Ammon's horn (tissue), 1 donor: ENCODE measurements at places on chromosomes 2 and 18.

- DNase-seq, result no peak
These were observed 29.0 kb upstream of the MAPRE3 start for GRCh38 chr2:26941486-26941885.

GRCh38 chr2:224572338-224572737, 12.8 kb downstream of the CUL3 start:
- DNase-seq, result no peak

- DNase-seq, result no peak
These were observed 134.8 kb downstream of the RAPGEF4 start for GRCh38 chr2:172870396-172870795.

GRCh38 chr2:177058747-177059146, 153.8 kb upstream of the HNRNPA3 start:
- DNase-seq, result no peak

DNA sequence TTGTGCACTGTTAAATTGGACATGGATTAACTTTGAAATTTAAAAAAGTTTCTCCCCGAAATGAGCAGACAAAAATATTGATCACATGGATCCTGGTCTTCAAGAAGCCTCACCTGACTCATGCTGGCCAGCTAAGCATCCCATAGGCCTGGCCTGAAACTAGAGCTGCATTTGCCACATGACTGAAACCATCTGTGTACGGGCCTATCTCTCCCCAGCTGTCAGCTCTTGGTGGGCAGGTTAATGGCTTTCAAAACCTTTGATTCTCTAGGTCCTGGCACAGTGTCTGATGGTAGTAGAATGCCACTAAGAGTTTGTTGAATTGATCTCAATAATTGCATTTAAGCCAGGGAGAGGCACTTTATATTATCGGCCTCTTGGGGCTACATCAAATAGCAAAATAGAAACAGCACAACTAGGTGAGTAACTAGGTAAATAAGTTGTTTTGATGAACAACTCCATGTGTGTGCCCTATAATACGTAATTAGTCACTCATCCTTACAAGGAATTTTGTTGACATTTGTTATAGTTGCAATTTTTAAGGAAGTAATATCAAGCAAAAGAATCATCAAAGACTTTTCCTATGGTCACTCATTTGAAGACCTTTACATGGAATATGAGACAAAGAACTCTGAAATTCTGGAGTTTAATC, 251.1 kb downstream of the SP3 start:
- DNase-seq, result no peak

- no peak for DNase-seq
These were observed 267.1 kb downstream of the TSN start for GRCh38 chr2:122022531-122022930.

DNA sequence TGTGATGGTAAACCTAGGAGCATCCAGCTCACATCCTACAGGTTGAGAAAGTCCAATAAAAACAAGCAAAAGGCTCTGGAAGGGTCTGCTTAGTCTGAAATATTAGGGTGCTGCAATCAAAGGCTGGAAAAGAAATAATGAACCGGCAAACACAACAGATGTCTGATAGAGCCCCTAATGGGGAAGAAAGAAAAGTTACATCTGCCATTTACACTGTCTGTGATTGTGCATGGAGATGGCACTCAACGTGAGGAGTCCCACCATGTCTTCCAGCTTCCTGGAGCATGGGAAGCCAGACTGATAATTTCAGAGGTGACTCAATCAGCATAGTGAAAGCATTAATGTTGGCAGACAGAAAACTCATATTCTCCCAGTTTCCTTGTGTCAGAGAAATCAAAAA, 307.8 kb downstream of the EPHA4 start:
- DNase-seq, result no peak

DNA sequence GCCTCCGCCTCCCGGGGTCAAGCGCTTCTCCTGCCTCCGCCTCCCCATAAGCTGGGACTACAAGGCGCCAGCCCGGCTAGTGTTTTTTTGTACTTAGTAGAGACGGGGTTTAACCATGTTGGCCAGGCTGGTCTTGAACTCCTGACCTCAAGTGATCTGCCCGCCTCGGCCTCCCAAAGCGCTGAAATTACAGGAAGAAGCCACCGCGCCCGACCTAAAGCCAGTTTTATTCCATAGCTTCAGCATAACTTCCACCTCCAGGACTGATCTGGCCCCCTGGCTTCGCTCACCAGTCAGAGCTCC, 783 bp upstream of the TXNL4A start:
- no peak for DNase-seq

DNA sequence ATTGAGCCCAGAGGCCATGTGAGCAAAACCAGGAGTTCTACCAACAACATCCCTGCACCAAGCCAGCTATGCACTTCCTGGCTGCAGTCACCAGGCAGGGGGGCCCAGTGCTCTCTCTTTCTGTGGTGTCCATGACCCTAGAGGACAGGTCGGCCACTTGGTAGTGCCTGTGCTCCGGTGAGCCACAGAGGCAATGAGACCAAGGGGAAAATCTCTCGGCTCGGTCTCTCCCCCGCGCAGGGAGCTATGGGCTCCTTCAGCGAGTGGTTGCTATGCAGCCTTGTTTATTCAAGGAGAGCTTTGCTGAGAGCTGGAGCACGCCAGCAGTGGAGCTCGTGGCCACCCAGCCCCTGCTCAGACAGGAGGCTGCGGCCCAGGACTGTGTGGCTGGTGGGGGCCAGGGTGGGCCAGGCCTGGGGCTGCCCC, at the start of gene TOGARAM2:
Gene TOGARAM2 (plus strand): TSS at position 283 of the 426 bp plus-strand sequence. CDS start 13,537 bp downstream, outside the sequence.
- DNase-seq, result peak; percentile 73

DNA sequence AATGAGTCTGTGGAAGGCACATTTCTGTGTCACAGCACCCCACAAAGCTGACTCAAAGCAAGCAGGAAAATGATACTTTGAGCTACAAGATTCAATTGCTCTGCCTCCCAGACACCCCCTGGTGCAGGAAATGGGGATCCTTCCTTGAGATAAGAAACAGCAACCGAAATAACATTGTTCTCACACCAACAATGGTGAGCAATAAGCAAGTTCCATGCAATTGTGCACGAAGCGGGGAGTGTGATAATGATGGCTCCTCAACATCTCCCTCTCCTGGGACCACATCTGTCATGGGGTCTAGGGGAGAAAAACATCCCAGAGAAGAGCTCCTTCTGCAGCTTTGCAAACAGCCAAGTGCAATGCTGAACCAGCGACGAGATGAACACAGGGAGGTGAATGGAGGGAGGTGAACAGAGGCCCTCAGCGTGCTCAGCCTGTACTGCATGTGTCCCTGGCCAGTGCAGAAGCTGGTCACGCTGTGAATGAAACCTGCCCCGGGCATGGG, 67.7 kb downstream of the PDCL3 start:
- DNase-seq, result no peak

DNA sequence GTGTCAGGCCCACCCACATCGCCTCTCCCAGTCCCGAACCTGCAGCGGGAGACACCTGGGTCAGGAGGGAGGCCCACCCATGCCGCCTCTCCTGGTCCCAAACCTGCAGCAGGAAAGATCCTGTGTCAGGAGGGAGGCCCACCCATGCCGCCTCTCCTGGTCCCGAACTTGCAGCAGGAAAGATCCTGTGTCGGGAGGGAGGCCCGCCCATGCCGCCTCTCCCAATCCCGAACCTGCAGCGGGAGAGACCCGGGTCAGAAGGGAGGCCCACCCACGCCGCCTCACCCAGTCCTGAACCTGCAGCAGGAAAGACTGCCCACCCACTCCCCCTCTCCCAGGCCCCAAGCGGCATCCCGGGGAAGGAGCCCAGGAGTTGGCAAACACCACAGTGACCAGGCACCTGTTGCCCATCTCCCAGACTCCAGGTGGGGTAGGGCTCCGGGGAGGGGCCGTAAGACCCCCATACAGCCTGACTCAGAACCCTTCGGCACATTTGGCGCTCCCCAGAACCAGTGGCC, 7.8 kb downstream of the SLC66A2 start:
- no peak for DNase-seq

DNA sequence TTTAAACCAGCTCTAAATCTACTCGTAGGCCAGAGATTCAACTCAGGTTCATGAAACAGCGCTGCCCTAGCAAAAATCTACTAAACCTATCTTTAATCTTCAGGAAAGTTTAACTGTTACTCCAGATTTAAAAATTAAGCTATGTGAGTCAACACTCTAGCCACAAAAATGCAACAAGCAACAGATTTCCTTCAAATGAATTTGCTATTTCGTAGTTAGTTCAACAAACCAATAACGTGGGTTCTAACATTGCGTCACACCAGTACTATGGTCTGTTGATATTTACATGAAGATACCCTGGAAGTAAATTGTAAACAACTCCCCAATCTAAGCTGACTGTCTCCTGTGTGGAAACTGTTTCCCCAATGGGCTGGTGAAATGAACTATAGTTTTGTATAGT, 71.2 kb downstream of the FIGN start:
- no peak for DNase-seq

DNA sequence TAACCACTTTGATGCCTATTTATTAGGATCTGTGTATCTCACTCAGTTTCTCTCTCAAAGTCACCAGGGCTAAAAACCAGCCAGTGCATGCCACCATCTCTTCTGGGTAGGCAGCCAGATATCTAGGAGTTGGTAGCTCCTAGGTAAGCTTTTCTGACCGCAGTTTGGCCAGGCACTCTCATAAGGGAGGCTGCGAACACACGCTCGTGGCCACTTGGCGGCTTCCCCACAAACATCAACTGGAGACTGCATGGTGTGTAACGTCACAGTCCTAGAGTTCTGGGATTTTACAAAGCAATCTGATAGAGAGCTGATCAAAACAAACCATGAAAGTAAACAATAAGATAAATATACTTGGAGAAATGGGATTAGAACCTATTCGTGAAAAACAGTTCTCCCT, 424.3 kb upstream of the ACVR2A start:
- no peak for DNase-seq

DNA sequence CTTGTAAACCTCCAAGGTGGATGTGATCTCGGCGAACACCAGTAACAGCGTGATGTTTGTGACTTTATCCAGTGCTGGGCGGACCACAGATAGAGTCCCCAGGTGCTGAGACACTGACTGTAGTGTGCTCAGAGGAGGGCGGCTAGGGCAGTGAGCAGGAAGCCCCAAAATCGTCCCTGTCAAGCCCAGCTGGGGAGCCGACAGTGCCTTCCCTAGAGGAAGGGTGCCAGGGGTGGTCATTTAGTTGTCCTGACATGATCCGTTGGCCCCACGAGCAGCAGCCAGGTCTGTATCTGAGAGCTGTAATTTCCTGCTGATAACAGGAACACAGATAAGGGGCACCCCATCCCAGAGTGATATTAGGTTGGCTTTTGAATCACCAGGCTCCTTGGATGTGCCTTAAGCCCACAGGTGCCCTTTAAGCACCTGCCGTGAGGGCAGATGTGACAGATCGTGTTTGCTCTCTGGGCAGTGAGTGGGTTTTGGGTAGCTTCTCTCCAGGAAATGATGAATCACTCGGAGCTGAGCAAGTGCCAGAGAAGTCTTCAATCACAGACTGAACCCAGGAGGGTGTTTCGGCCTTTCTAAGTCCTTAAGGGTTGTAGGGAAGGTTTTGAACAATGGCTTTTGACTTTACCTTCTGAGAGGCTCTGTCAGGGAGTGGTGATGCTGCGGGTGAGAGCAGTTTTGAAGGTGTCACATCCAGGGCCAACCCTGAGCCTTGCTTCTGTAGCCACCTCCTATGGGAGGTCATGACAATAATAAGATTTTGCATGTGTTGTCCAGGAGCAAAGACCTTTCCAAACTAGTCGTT, 7.7 kb downstream of the LPIN1 start:
- DNase-seq, result no peak

GRCh38 chr2:217694291-217694690, 308.5 kb downstream of the TNS1 start:
- DNase-seq, result no peak

- no peak for DNase-seq
These were observed 162.6 kb downstream of the GFPT1 start for GRCh38 chr2:69224512-69224837.

DNA sequence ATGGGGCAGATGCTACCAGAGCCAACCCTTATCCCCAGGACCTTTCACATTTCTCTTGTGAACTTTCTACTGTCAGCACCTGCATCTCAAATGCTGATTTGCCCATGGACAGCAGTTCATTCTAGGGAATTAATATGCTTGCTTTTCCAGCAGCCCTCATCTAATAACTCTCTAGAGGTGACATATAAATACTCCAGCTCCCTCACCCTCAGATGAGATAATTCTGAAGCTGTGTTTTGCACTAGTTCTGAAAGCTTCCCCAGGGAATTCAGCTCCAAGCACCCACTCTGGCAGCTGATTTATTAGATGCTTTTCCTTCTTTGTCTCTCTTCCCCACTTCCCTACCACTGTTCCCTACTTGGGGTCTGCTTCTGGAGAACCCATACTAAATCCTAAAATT, 62.1 kb downstream of the PLCL1 start:
- no peak for DNase-seq

GRCh38 chr2:39492095-39492590, 55.1 kb upstream of the MAP4K3 start:
- DNase-seq, result no peak

DNA sequence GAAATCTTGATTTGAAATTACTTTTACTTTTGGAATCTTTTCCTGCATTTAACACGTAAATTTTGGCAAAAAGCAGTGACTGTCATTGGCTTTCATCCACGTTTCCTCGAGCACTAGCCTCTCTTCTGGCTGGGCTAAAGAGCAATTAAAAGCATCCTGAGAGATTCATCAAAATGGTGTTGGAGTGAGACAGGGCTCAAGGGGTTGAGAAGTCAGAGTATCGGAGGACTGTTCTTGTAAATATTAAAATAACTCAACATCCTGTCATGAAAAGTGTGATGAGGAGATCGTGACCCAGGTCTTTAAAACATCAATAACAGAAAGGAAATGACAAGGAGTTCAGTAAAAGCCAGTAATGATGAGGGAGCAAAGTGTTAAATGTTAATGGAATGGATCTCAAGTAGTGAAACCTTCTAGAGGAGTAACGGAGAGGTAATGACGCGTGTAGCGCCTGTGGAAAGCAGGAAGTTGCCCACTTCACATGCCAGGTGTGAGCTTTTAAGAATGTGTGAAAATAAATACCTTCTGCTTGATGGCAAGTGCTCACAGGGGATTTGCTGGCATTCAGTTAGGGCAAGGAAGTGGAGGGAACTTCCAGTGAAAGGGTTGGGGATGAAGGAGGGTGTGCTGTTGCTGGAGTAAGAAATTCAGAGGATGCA, 754.4 kb downstream of the ADCYAP1 start:
- DNase-seq, result no peak

DNA sequence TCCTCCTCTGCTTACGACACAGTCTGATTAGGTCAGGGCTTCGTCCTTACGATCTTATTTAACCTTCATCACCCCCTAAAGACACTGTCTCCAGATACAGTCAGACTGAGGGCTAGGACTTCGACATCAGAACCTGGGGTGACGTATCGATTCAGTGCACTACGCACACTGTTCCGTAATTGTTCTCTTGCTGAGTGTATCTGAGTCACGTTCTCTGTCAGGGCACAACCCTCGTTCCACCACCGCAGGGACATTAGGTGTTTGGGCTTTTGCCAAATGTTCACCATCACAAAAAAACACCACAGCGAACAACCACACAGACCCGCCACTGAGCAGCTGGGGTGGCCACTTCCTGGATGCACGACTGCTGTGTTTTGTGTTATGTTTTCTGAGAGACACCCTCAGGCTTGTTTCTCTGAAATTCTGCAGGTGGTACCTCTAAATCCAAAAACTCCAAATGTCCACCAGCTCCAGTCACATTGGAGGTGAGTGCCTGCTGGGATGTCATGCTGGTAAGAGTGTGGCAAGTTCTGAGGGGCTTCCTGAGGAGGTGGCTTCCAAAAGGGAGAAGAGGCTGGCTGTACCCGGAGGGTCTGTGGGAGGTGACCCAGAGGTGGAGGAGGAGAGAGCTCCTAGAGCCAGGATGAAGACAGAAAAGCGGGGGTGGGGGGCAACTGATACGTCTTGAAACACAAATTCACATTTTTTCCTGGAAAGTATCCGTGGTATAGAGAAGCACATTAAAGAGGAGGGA, 66.6 kb downstream of the ADNP2 start:
- no peak for DNase-seq
